ENCODE measurements at places on chromosomes 6 and 20.
A peak's percentile ranks its signal among the peaks of the same experiment; 100 is the strongest.

DNA sequence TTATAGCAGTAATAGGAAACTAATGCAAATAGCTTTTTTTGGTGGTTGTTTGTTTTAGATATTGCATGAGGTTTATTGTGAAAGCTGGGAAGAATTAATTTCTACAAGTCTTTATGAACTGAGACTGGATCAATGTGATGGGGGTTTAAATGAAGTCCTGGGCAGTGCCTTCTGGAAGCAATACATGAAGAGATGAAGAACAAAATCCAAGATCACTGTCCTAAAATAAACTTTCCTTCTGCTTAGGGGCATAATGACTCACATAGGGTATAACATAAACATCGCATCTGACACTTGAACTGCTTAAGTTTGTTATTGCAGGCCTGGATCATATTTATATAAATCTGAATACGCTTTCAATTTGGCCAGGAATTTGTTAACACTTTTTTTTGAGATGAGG, 20.9 kb upstream of the SHLD1 start:
- DNase-seq = no peak

GRCh38 chr6:133891149-133891926, 2.4 kb downstream of the TCF21 start:
- DNase-seq = no peak

DNA sequence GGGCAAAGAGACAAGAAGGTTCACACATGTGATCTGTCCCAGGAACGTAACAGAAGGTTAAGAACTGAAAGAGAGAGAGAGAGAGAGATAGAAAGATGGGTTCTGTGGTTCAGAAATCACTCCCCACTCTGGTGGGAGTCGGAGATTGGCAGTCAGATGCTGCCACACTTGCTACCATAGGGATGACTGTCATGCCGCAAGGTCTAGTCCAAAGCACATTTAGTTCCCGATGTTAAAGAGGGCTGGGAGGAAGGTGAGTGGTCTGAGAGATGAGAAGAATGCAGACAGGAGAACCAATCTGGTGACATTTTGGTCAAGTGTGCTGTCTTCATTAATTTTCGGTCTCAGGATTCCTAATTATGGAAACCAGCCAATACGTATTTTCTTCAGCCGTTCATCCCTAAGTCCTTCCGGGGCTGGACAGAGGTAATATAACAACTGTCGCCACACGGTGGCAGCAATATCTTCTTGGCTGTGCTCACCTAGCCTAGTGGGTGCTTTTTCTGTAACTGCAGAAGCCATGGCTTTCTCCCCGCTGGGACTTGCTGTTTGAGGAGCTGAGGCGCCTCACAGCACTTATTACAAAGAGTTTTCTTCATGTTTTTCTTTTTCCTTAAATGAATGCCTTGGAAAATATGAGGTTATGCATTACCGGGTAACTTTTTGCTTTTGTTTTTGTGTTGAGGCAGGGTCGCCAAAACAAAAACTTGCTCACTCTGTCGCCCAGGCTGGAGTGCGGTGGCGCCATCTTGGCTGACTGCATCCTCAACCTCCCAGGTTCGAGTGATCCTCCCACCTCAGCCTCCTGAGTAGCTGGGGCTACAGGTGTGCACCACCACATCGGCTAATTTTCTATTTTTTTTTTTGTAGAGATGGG, 46.0 kb downstream of the SLC35D3 start:
- DNase-seq = peak; percentile 37

GRCh38 chr20:47317127-47317895, 39.2 kb downstream of the ZMYND8 start:
- peak; percentile 9 for DNase-seq

GRCh38 chr20:54078296-54078984, 8.0 kb upstream of the BCAS1 start:
- no peak for DNase-seq

DNA sequence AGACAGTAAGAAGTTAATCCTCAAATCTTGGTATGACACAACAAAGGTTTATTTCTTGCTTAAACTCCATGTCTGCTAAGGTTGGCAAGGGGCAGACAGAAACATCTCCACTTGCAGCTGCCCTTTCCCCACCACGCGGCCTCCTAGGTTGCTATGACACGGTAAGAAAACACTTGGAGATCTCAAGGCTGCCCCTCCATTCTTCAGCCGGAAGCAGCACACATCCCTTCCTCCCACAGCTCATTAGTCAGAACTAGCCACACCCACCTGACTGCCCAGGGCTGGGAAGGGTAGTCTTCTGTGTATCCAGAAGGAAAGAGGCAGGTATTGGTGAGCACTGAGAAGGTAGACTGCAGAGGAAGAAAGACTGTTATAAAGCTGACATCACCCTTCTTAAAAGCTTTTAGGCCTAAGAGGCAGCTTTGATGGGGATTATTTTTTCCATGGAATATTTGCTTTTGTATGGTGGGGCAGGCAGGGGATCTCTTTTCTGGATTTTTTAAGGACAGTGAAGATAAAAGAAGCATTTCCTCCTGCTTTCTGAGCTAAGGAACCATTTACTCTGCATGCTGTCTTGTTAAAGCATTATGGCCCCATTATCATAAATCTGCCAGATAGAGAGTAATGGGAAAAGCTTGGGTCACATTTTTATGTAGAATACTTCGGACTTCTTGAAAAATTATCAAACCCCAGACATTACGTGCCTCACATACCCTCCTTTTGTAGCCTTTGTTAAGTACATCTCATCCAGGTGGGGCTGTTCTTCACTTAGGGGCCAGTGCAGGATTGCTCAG, 41.6 kb downstream of the MRAP2 start:
- no peak for DNase-seq

- DNase-seq = no peak
Observed at GRCh38 chr6:4351520-4352321, 216.3 kb upstream of the ECI2 start.

- DNase-seq = no peak
Observed at GRCh38 chr6:112018619-112019416, 35.1 kb upstream of the CCN6 start.

DNA sequence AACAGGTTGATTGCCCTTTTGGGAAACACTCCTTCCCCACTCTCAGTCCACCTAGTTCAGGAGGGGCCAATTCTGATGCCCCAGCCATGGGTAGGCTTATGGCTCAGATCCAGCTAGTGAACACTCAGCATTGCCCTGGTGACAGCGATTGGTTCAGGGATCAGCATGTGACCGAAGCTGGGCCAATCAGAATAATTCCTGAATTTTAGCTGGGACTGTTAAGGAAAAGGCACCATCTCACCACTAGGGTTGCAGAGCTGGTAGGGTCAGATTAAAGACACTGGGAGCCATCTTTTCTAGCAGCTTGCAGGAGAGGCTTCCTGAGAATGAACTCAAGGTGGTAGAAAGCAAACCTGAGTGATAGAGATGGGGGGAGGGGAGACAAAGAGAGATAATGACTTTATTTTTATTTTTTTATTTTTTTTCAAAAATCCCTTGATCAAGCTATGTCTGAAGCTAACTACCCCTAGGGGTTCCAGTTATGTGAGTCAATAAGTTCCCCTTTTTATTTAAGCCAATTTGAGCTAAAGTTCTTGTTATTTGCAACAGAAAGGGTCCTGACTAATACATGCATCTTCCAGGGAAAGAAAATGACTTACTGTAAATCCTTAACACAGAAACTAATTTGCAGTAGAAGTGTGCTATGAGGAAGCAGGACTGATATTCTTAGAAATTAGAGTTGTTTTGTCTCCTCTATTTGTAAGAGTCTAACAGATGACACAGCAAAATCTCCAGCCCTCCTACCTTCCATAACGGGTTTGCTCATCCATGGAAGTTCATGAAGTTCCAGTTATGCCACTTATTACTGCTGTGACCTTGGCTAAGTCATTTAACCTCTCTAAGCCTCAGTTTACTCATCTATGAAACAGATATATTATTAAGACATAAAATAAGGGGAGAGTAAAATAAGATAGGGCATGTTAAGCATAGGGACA, 44.7 kb downstream of the EYA2 start:
- DNase-seq = no peak

DNA sequence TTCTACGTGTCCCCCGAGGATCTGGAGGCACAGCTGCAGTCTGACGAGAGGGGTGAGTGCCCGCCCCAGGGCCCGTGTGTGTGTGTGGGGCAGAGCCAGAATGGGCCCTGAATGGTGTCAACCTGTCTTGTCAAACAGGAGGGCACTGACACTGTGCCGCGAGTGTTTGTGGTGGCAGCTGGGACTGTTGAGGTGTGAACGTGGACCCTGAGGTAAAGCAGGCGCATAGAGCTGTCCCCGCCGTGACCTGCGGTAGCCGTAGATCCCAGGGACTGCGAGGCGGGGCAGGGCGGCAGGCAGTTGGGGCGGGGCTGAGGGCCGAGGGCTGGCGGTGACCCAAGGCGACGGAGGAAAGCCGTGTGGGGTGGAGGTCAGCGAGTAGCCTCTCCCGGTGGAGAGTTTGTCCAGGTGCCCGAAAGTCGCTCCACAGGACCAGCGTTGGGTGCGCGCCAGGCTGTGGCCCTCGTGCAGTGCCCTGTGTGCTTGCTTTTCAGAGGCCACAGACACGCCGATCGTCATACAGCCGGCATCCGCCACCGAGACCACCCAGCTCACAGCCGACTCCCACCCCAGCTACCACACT, 25.2 kb downstream of the UCKL1 start:
- no peak for DNase-seq

DNA sequence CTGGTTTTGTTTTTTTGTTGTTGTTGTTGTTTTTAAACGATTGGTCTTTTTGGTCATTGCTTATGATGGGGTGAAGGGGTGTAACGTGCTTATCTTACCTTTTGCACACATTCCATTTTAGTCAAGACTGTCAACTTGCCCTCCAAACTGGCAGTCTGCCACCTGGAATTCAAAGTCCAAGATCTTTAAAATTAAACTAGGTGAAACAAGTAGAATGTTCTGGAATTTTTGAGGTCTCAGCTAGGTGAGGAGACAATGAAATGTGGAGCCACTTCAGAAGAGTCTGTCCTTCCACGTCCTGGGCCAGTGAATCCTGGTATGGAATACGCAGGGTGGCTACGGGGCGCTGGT, 344.6 kb downstream of the ZFAND3 start:
- DNase-seq = no peak

DNA sequence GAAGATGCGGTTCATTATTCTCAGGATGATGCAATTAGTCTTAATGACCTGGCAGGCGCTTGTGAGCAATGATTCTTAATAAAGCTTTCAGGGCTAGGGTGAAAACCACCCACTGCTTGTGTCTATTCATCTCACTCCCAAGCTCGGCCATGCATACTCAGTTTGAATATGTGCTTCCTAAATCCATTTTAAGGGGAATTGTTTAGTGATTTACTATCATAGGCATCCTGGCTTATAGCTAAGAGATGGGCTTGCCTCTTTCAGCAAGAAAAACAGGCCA, 141.1 kb upstream of the SLC24A3 start:
- no peak for DNase-seq

DNA sequence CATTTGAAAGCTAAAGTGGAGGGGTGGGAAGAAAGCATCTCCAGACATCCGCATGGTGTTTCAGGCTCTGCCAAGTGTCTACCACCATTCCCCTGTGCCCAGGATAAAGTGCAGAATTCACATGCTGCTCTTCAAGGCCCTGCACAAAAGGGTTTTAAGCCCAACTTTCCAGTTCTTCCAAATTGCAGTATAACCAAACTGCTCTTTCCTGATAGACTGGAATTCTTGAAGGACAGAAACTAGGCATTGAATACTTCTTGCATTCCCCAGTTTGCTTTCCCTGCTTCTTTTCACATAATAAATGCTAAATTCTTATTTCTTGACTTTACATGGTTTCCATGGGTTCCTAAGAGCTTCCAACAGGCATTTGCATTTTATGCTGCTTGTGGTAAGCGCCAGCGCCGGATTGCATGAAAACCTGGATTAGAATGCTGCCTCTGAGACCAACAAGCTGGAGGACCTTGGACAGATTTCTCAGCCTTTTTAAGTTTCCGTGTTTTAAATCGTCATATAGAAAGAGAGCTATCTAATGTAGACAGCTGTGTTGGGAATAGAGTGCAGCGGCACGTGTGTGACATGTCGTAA, 7.9 kb downstream of the SOX4 start:
- no peak for DNase-seq

DNA sequence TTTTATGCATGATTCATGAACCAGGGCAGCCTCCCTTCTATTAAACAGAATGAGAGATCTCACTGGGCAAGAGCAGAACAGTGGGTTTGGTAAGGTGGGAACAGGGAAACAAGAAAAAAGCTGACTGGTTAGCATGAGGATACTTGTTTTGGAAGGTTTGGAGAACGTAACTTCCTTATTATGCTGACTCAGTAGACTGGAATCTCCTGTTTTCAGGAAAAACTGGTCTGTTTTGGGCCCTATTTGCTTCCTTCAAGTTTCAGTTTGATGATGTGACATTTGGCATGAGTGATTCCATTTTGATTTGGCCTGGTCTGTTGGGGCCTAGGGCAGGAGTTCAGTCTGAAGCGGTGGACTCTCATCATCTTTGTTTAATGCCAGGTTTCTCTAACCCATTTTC, 172.0 kb downstream of the MYLK4 start:
- DNase-seq = no peak

DNA sequence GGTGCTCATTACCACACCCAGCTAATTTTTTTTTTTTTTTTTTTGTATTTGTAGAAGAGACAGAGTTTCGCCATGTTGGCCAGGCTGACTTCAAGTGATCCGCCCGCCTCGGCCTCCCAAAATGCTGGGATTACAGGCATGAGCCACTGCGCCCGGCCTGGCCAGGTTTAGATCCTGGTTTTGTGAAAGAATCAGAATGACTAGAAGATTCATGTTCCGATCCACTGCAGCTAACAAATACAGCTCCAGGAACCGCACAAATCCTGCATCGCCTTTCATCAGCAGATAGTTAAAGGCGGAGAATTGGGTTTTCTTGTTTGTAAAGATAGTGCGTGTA, 151.2 kb upstream of the AKAP12 start:
- DNase-seq = no peak

DNA sequence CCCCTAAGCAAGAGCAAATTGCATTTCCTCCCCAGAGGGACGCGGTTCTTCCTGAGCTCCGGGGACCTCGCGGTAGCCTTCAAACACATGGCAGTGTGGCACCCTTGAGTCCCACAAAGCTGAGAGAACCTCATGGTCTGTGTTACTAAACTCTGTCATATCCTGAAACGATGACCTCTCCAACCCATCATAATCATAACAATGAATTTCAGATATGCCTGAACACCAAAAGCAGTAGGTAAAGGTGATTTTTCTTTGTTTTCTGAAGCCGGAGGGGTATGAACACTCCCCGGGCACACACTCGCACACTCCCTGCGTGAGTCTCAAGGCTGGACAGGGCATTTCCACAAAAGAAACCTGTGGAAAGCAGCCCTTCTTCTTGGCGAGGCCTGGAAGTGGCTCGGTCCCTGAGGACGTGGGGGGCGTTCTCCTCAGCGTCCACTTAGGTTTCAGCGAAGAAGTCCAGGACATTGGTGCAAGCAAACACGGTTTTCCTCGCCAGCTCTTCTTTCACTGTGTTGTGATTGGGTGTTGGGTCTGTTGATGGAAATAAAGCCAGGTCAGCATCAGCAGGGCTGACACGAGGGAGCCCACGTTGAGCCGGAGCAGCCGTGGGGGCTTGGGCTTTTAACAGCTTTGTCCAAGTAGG, 183.4 kb downstream of the ERMARD start:
- DNase-seq = no peak

- DNase-seq = no peak
Observed at GRCh38 chr20:41183831-41184230, 46.5 kb downstream of the PLCG1 start.

Data from stimulated activated CD4-positive, alpha-beta T cell treated with anti-CD3 and anti-CD28 coated beads, Interleukin-15, amount 100 ng/mL, for 1 hour (primary cell).